NCI-H774 (cell line): ENCODE measurements at places on chromosomes 6 and 20.

DNA sequence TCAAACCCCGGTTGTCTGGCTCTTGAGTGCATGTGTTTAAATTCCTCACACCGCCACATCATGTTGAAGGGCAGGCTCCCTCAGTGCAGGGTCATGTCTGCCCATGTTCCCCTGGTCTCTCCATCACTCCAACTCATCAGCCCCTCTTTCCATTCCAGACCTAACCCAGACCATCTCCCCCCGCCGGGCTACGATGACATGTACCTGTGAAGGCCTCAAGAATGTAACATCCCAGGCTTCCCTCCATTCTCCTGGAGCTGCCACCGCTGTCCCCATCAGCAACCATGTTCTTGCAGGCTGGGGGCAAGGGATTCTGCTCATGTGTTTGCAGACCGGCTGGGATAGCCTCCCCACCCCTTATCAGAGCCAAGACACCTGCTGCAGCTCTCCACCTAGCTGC lies 19.9 kb downstream of the TMEM74B start:
- DNase-seq: no peak

- DNase-seq: no peak
These were observed 191.1 kb upstream of the CCN2 start for GRCh38 chr6:132142308-132142707.

DNA sequence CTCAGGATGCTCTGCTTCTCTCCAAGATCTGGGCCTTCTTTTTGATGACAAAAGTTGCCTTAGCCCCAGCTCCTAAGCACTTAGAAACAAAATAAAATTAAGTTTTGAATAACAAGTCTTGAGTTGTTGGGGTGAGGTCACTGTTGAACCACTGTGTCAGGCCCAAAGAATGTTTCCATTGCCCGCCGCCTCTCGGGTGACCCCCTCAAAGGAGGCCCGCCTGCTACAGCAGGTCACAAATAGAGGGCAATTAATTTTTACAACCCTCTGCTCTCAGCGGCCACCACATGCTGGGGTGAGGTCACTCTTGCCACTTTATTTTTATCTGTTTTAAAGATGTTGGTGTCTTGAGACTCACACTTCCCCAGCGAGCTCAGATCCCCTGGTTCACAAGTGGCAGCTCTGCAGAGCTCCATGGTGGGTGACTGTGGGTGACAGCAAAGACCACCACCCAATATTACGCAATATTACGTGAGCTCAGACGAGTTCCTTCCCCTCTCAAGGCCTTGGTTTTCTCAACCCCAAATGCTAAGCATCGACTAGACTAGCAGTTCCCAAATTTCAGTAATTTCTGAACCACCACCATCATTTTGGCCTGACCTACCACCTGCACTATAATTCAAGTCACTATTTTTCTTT lies 247.7 kb upstream of the PMEPA1 start:
- DNase-seq: no peak

DNA sequence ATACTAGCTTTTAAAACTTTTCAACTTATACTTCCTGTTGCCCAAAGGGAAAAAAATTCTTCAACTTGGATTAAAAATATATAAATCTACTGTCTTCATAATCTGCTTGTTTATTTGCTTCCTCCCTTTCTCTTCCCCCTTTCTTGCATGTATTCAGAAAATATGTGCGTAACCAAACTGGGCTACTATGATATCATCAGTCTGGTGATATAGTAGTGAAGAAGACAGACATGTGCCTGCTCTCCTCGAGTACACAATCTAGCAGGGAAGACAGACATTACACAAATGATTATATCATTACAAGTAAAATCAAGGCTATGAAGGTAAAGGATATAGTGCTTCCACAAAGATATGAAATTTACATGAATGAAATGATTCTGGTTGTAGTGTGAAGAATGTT lies 31.0 kb downstream of the IBTK start:
- no peak for DNase-seq

DNA sequence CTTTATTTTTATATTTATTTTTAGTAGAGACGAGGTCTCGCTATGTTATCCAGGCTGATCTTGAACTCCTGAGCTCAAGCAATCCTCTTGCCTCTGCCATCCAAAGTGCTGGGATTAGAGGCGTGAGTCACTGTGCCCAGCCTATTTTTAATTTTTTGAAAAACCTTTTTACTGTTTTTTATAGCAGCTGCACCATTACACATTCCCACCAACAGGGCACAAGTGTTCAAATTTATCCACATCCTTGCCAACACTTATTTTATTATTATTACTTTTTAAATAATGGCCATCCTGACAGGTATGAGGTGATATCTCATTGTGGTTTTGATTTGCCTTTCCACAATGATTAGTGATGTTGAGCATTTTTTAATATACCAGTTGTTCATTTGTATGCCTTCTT lies 42.5 kb downstream of the PACSIN1 start:
- no peak for DNase-seq

DNA sequence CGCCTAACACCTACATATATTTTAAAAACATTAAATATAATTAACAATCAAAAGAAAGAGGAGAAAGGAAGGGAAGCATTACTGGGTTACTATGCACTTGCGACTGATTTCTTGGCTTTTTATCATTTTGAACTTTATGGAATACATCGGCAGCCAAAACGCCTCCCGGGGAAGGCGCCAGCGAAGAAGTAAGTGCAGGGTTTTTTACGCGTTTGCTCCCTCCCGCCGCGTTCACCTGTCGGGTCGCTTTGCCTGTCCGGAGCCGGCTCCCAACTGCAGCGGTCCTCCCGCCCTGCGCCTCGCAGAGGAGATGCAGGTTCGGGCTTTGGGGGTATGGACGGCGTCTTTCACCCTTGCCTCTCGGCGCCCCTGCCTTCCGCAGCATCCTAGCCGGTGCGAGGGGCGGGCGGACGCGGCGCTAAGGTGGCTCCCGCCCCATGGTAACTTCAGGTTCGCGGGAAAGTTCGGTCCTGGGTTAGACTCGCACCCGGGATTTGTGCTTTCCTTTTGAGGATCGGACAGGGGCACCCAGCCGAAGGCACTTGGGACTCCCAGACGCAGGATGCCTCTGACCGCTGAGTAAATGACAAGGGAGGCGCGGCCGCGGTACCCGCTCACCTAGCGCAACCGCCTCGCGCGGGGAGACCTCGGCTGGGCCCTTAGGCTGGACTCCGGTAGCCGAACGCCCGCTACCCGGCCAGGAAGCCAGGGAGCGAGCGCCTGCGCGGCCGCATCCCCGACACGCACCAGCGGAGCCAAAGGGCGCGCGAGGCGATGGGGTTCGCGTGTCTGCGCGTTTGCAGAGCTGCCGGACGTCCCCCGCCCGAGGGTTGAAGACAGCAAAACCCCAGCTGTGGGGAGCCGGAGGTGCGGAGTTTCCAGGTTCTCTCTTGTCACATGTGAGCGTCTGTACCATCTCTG lies 891 bp downstream of the RSPO3 start:
- no peak for DNase-seq

DNA sequence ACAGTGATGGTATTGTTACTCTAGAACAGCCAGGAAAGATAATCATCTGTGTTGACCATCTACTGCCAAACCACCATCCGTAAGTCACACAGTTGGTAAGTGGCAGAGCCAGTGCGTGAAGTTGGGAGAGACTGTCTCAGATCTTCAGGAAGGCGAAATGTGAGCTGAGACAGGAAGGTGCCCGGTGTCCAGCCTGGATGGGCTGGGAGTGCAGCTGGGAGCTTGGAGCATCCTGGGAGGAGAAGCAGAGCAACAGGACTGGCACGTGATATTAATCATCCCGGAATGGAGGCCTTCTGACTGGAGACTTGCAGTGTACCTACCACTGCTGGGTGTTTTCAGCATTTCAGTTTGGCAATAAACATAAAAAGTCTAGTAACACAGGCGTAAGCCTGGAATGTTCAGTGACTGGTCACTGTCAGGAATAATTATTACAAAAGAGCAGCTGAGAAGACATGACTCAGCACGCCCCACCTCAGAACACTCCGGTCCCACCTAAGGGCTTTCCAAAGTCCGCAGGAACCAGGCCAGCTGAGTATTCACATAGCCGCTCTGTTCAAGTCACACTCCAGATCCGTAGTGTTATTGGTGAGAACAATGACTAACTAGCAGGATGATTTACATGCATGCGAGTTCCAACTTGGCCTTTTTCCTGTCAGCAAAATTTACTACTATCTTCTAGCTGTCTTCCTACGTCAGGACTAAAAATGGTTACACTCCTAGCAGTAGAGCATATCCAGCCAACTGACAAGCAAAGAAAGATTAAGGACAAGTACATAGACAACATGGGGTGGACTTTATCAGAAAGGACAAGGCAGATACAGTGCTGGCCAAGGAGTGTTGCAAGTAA lies 45.1 kb upstream of the PNRC1 start:
- no peak for DNase-seq

- DNase-seq: no peak
These were observed 39.5 kb downstream of the UNC5CL start for GRCh38 chr6:40999569-40999968.

DNA sequence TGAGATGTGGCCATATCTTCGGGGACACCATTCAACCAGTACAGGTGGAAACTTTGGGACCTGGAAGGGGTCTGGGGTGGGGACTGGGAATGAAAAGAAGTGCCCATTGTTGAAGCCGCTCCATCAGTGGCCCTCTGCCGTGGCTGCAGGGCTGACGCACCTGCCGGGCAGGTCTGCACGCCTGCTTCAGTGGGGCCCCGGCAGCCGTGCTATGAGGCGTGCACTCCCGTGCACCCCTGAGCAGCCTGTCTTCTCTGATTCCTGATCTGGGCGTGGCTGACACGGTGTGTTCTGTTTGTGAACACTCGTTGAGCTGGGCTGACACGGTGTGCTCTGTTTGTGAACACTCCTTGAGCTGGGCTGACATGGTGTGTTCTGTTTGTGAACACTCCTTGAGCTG lies 155.9 kb downstream of the TAF4 start:
- DNase-seq: no peak

GRCh38 chr20:64254156-64254555 lies 1.4 kb upstream of the PCMTD2 start:
- no peak for DNase-seq

- no peak for DNase-seq
These were observed 20.8 kb upstream of the SNRPB2 start for GRCh38 chr20:16709017-16709416.

GRCh38 chr6:150289454-150290071 lies 79.2 kb upstream of the IYD start:
- no peak for DNase-seq

DNA sequence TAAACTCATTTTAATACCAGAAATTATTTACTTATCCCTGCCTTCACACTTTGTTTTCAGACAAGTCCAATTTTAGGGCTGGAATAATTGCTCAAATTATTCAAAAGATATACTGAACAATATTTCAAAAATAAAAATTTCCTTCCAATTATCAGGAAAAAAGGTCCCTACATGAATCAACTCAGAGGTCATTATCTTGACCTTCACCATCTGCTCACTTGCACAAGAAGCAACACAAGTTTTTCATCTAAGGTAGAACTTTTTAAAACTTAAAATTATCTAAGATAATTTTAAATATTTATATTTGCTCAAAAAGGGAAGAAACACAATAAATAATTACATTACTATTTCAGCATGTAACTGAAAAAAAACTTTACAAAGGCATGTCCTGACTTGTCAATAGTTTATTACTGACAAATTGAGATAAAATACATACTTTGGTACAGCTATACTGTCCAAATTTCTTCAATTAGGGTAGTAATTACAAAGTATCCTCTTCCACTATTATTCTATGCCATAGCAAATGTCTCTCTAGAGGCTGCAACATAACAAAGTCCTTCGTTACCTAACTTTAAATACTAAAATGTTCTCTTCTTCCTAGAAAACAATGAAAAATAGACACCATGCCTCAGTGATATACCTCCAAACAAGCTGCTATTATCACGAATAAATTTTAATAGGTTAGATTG lies 2.4 kb downstream of the CEP85L start:
- no peak for DNase-seq

- no peak for DNase-seq
These were observed 211.4 kb upstream of the ECI2 start for GRCh38 chr6:4346659-4347333.

DNA sequence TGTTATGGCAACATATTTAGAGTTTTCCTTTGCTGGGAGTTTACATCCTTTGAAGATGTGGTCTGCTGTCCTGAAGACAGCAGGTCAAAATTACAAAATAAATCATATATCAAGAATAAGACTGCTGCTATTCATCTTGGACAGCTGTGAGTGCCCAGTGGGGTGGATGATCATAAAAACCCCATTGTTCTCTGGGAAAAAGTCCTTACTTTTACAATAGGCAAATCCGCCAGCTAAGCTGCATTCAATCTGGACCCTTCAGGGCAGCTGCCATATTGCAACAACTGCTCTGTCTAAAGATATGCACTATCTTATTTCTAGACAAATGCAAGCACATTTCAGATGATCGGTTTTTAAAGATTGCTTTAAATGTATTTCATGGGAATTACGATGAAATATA lies 19.4 kb downstream of the CASS4 start:
- DNase-seq: no peak

DNA sequence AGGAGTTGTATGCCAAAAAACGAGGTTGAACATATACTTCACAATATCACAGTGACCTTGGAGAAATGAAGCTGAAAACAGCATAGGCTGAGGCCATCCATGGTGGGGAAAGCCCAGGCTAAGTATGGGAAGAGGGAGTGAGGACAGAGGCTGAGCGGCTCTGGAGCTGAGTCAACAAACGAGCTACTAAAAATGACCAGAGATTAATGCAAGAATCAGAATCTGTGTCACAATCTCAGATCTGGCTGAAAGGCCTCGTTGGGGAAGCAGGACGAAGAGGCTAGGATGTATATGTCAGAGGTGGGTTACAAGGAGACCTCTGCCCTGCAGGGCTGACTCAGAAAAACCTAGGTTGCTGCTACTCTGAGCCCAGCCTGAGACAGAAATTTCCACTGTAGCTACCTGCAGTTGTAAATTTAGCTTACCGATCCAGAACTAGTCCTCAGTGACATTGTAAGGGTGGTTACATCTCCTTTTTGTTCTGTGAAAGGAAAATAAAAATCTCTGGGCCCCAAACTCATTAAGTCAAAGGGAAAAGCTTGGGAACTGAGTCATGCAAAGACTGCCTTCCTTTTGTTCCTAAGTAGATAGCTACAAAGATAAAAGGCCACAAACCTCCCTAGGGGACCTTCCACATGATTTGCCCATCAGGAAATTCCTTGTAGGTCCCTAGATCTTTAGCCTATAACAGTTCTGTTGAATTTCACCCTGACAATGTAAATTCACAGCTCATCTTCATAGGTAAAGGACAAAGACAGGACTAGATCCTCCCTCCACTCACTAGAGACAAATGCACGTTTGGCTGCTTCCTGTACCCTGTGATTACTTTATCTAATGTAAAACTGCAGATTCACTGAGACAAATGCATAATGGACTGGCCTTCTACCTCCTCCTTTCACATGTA lies 8.5 kb upstream of the TUBB2A start:
- DNase-seq: no peak

DNA sequence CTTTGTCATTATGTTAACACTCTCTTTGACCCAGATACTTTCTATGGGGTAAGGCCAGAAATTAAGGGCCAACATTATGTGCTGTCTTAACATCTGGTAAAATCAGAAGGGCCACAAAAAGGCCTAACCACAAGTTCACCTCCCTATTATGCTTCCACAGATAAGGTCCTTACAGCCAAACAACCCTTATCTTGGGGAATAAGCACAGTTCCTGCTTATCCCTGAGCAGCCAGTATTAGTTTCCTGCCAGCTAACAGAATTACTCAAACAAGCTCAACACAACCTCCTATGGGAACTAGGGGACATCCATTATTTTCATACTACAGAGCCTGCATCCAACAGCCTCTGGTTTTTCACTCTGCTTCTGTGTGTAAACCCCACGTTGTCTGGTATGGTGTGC lies 724.8 kb downstream of the HACE1 start:
- DNase-seq: no peak
